ENCODE measurements at places on chromosomes 2 and 18.

GRCh38 chr2:134783912-134784311 is 54.5 kb upstream of the ACMSD start:
- peak; percentile 86 for DNase-seq

GRCh38 chr2:33317369-33318007 is 159.0 kb upstream of the RASGRP3 start:
- DNase-seq, result no peak

DNA sequence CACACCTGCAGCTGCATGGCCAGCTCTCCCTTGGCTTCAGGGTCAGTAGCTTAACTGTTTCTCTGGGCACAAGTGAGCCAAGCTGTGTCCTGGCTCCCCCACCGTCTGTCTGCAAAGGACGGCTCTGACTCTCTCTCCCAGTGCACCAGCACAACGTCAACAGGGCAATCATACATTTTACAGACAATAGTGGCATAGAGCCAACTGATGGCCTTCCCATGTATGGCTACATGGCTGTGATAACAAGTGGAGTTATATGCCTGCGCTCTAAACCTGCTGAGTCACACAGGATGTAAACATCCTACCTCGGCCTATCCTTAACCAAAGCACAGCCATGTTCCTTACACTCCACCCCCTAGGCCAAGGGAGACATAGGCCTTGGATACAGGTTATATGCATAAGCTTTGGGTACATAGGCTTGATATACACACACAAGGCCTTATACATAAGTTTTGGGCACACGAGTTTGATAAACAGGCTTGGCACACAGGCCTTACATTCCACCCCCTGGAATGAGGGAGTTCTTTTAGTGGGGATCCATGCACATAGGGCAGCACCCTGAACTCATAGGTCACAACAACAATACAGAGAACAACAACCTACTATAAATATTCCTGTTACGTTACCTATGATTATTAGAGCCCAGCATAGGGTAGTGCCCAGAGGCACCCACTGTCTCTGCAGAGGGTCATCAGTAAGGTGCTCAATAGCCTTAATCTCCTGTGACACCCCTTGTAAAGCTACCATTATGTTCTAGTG is 17.7 kb downstream of the PHOSPHO2 start:
- no peak for DNase-seq

DNA sequence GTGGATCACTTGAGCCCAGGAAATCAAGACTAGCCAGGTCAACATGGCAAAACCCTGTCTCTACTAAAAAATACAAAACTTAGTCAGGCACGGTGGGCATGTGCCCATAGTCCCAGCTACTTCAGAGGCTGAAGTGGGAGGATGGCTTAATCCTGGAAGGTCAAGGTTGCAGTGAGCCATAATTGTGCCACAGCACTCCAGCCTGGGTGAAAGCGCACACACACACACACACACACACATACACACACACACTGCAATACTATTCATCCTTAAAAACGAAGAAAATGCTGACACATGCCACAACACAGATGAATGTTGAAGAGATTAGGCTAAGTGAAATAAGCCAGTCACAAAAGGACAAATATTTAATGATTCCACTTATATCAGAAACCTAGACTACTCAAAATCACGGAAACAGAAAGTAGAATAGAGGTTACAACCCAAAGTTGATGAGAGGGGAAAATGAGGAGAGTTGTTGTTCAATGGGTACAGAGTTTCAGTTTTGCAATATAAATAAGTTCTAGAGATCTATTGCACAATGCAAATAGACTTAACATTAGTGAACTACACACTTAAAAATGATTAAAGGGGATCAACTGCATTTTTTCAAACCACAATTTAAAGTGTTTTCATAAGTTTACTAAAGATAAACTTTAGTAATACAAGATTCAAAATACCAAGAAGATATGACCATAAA is 114.5 kb downstream of the USP34 start:
- no peak for DNase-seq

DNA sequence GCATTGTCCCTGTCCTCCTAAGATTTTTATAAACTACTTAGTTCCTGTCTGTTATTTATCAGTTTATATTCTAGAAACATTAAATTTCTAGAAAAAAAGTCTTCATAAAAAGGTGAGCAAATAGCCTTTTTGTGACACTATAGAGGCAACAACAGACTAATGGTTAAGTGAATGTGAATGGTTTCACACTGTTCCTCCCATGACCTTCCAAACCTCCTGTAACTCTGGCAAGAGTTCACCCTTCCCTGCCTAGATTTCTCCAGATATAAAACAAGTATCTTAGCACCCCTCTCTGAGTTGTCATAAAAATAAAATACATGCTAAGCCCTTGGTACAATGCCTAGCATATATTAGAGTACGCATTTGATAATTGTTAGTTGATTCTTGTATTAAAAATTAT is 29.2 kb downstream of the COBLL1 start:
- DNase-seq, result no peak

DNA sequence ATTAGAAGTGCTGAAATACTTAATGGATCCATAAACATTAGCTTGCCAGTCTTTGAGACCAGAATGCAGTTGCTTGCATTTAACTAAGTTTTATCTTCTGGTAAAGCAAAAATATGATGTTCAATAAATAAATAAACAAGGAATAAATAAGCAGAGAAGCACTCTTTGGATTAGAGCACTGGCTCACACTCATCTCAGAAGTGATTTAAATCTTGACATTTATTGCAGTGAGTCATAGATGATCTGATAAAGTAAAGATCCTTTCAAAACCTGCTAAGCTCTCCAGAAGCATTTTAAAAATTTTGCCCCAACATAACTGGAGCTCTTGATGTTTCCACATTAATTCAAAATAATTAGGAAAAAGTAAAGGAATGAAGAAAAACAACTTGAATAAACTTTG is 66.8 kb downstream of the KYNU start:
- DNase-seq, result no peak

DNA sequence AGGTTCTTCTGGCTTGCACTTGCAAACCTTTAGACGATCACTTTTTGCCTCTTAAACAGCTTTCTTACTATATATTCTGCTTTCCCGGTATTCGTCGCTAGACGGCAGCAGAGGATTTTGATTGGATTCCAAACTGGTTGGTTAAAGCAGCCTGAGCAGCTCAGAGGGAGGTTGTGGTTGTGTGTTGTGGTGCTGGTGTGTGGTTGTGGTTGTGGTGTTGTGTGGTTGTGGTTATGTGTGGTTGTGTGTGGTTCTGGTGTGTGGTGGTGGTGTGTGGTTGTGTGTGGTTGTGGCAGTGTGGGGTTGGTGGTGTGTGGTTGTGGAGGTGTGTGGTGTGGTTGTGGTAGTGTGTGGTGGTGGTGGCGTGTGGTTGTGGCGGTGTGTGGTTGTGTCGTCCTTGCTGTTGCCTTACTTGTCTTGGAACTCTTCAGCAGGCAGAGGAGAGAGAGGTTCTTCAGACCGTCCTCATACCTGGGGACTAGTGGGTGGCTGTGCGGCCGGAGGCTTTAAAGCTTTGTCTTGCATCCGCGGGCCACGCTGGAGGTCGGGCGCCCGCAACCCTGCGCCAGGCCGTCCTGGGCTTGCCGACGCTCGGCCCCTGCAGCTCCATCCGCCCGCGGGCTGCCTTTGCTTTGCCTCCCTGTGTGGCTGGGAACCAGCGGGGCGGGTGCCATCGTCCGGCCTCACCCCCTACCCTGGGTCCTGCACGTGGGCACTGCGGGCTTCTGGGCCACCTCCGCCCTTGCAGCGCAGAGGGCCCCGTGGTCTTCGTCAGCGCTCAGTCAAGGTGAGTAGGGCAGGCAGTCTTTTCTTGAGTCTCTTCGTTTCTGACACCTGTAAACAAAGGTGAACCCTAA is 190.8 kb downstream of the ARHGAP28 start:
- DNase-seq, result peak; percentile 63

DNA sequence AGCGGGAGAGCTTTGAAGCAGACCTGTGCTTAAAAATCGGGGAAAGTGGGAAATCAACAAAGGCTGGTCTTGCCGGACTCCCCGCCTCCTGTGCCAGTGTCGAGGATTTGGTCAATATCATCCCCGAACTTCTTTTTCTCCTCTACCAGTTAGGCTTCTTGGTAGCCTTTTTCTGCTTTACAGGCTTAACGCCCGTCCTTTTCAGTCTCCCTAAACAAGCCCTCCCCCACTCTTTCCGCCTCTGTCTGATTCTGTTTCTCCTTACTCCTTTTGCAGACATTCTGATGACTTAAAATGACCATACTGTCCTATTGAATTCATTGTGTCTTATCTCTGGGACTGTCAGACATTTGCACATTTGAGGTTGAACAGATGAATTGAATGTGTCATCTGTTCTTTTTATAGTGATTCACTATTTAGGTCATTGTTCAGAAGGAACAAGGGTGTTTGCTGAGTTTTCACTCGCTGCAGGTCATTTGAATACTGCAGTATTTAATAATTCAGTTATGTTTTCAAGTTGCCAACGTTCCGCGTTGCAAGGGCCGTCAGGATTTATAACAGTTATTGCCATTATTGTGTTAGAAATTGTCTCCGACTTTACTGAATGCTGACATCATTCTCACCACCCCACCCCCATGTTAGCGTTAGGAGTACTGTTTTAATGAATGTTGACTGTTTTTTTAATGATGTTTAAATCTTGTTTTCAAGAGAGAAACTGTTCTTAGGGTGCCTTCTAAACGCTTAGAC is 1.1 kb downstream of the ITGAV start:
- DNase-seq, result peak; percentile 67

DNA sequence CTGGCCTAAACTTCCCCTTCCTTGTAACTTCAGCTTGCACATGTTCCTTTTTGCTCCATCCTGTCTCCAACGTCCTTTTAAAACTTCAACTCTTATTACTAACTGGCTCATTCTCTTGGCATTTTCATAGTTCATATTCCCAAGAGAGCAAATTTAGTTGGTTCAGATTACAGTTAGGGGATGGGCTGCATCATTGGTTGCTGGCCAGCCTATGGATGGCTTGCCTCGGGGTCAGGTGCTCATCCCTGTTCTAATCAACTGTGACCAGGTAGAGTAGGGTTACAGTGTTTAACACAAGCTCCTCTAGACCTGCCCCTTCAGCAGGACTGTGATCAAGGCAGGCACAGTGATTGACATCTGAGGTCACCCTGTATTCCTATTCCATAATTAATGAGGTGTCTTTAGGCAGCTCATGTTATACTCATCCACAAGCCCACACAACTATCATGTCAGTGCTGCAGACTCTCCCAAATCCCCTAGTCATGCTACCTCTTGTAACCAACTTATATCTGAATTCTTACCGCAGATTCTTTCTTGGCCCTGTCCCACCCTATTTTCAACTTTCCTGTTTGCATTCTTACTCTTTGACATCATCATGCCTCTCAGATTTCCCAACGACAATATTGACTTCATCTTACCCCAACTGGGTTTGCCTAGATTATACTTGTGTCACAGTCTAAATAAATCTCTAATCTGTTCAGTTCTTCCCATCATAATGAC is 293.3 kb downstream of the MTX2 start:
- DNase-seq, result no peak

GRCh38 chr18:64270608-64271007 is 121.7 kb upstream of the LINC00305 start:
- DNase-seq, result no peak

- no peak for DNase-seq
Observed at GRCh38 chr2:149894226-149894625, 306.7 kb upstream of the MMADHC start.

DNA sequence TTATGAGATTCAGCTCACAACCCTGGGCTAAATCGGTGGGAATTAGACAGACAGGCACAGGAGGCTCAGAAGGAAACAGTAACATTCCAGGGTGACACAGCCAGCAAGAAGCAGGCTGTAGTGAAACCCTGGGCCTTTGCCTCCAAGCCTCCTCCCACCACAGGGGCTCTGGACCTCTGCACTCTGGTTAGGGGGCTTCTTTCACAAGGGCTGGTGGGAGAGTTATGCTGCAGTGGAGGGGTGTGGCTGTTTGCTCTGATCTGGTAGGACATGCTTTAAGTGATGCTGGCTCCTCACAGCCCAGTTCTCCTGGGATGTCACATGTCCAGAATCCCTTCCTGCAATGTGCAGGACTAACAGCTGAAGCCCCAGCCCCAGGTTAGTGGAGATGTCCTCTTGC is 109.9 kb downstream of the TGFA start:
- no peak for DNase-seq

DNA sequence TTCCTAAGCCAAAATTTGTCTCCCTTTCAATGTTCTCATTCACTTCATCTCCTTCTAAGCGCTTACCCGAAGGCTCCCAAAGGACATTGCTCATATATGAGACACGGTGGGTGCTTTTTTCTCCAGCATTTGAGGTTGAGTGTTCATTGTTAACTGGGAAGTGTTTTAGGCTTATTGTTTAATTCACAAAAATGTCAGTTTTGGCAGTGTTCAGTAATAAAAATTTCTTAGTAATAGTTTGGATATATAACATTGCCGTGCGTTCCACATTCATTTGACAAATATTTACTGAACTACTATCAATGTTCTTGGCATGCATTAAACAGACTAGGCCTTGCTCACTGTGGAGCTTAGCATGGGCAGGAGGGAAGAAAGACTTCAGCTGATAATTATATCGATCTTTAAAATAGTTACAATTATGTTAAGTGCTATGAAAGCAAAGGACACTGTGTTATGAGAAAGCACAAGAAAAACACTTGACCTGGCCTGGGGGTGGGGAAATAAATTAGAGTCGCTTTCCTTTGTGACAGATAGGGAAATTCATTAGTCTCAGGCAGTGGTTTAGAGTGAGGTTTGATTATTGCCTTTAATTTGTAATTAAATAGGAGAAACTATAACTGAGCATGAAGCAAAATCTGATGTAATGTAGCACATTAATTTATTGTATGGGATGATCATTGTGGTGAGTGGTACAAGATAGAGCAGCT is 82.2 kb upstream of the DOCK10 start:
- no peak for DNase-seq

DNA sequence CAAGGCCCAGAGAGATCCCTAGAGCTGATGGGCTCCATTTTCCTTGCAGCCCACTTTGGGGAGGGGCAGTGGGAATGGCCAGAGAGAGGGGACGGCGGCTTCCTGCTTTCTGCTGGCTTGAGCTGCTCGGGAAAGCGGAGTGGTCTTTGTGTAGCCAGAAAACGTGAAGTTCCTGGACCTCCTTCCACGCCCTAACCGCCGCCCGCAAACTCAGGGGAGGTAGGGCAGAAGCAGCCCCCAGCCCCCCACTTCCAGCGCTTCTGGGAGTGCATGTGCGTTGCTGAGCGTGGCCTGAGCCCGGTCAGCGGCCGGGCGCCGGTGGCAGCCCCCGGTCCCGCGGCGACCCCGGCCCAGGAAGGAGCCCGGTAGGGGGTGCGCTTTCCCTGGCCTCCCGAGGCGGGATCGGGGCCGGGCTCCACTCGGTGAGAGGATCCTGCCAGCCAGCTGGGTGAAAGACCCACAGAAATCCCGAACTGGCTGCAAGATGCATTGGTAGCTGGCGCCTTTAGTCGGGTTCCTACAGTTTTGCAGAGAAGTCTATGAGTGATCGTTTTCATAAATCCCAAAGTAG is 25.3 kb upstream of the BOD1L2 start:
- no peak for DNase-seq

GRCh38 chr18:70452501-70452900 is 163.7 kb downstream of the SOCS6 start:
- no peak for DNase-seq

GRCh38 chr2:201909348-201909747 is 103.0 kb downstream of the CDK15 start:
- DNase-seq, result no peak

GRCh38 chr2:68717305-68717661 is 17.3 kb upstream of the ARHGAP25 start:
- DNase-seq, result no peak

- DNase-seq, result no peak
Observed at GRCh38 chr18:48913201-48913600, 37.6 kb downstream of the SMAD7 start.

- no peak for DNase-seq
Observed at GRCh38 chr2:181528441-181528840, 71.3 kb downstream of the ITGA4 start.
